T-helper 2 cell (primary cell): ENCODE measurements at places on chromosomes 3 and 15.
A peak's percentile ranks its signal among the peaks of the same experiment; 100 is the strongest.

GRCh38 chr3:187167777-187168176 lies 28.5 kb upstream of the RPL39L start:
- DNase-seq: no peak

DNA sequence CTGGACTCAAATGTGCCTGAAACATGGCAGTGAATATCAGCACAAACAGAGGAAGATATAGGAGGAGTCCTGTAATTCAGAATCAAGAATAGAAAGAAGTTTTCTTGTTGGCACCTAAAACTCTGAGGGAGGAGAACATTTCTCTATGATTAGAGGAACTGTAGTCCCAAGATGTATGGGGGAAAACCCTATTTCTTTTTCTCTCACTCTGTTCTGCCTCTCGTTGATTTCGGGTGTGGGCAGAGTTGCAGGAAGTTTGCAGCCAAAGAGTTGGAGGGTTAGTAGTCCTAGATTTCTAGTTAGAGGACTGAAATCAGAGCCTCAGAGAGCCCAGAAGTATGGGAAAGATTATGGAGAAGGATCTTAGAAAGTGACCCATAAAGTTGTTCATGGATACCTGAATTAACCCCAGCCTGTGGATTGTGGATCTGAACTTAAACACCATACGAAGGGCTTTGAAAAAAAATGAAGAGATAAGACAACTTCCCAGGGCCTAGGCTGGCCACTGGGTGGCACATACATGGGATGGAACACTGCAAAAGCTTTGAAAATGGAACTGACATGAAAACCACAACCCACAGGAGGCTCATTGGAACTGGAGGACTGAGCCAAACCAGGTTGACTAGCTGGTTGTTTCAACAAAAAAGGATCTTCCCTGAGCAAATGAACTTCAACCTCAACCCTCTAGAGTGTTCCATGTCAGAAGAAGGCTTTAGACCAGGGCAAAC lies 34.6 kb downstream of the FMN1 start:
- no peak for DNase-seq

DNA sequence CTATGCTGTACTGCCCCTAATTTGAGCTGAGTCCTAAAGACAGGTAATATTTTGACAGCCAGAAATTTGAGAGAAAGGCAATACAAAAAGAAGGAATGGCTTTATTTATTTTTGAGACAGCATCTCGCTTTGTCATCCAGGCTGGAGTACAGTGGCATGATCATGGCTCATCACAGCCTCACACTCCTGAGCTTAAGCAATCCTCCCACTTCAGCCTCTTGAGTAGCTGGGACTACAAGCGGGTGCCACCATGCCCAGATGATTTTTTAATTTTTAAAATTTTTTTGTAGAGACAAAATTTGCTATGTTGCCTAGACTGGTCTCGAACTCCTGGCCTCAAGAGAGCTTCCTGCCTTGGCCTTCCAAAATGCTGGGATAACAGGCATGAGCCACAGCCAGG lies 77.4 kb upstream of the SLC4A7 start:
- DNase-seq: no peak

DNA sequence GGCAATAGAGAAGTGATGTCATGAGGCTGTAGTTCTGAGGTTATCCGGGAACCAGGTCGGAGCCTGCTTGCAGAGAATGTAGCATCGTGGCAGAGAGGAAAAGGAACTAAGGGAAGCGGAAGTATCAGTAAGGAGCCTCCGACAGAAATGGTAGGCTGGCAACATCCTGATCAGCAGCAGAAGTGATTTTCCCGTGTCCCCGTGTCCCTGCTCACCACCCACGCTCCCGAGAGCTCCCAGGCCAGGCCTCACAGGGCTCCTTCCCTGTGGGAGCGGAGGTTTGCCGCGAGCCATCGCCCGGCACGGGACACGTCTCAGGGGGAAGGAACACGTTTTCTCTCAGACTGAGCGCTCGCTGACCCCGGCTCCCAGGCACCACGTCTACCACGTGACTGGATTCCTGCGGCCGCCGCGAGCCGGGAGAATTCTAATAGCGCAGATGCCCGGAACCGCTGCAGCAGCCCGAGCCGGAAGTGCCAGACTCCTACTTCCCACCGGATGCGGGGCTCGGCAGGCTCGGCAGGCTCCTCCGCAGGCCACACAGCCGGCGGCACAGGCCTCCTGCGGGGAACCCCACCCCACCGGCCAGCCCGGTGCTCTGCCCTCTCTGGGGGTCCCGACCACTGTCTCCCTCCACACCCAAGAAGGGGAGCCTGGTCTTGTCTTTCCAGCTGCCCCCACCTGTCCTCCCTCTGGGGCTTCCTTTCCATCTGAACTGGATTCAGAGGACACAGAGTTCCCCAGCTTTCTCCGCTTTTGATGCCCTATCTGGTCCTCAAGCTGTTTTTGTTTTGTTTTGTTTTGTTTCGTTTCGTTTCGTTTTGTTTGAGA lies 99.3 kb downstream of the BDH1 start:
- DNase-seq: peak; percentile 65

DNA sequence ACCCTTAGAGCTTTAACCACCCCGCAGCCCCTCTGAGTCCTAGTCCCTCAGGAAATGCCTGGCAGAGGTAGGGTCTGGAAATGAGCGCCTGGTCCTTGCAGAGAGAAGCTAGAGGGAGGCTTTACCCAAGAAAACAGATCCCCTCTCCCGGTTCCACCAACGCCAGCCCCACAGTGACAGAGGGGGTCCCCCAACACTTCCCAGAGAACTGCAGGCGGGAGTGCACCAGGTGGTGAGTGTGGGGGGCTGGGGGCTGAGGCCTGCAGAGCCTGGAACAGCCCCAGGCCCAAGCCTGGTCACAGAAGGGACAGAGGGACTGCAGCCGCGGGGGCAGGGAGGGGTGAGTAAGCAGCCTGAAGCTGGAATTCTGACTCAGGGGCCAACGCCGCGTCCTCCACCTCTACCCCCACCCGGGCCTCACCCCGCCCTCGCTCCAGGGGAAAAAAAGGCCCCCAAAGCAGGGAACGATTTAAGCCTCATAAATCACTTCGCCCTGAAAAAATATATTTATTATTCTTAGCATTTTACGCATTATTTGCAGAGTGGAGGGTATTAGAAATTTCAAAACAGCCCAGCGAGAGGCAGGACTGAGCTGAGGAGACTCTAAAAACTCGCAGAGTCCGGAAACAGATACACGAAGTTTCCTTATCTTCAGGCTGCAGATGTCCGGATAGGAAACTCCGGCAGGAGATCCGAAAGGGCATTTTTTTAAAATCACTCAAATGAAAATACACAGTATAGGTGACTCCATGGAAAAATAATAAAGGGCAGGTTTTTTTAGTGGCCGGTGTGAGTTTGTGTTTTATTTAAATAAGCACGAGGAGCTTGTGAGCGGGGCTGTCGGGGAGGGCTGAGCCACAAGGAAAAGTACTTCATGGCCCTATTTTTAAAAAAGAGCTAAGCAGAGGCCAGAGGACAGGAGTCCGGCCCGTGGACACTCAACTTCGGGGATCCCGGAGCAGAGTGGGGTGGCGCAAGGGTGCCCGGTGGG lies 10.0 kb downstream of the GATA2 start:
- no peak for DNase-seq

DNA sequence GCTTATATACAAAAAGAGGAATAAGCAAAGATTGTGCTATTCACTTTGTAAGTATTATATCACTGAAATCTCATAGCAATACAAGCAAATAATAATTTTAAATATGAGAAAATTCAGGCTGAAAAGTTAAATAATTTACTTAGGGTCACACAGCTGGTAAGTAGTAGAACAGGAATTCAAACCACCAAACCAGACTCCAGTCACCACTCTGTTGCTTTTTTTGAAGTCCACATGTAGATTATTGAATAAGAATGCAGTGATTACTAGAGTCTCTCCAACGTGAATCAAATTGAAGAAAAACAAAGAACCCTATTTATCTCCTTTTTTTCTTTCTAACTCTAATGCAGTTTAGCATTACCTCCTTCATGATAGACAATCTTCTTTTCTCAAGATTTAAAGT lies 15.9 kb downstream of the SPICE1 start:
- no peak for DNase-seq

GRCh38 chr3:44323341-44323955 lies 15.1 kb upstream of the TCAIM start:
- peak; percentile 29 for DNase-seq

DNA sequence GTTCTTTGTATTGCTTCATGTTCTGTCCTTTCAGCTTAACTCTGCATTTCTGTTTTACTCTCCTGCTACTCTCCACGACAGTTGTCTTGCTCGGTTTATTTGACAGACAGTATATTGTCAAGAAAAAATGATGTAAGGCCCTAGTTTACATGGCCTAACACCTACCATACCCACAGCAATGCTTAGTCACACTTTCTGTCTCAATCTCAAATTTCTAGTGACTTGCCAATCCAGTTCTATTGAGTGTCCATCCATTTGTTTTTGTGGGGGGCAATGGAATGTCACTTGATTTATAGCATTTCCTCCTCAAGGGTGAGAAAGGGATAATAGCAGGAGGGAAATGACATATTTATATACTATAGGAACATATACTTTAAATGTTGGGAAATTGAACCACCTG lies 676.2 kb downstream of the NAALADL2 start:
- DNase-seq: no peak

DNA sequence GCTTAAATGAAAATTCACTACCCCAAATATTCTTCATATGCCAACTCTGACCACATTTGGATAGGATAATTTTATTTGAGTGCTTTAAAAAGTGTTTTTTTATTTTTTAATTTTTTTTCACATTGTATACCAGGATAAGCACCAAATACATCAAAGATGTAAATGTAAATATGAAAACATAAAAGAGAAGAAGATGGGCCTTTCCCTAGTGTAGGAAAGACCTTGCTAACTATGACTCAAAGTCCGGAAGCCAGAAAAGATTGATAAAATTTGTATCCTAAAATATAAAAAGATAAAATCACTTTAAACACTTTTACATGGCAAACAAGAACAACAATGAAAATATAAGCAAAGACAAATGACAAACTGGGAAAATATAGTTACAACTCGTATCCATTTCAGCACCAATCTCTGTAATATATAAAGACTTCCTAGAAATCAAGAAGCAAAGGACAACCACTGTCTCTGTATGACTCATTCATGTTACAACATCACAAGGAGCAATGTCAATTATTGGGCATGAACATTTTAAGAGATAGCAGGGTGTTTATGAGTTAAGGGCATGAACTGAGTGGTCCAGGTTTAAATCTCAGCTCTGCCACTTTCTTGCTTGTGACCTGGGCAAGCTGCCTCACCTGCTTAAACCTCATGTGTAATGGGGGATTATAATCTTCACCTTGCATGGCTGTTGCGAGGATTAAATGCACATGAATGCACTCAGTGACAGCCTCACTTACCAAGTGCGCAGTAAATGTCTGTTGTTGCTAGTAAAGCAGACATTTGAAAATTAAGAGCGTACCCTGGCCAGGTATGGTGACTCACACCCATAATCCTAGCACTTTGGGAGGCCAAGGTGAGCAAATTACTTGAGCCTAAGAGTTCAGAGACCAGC lies 25.3 kb upstream of the ARHGEF3 start:
- no peak for DNase-seq

GRCh38 chr15:78424673-78425072 lies 13.3 kb upstream of the IREB2 start:
- DNase-seq: no peak

DNA sequence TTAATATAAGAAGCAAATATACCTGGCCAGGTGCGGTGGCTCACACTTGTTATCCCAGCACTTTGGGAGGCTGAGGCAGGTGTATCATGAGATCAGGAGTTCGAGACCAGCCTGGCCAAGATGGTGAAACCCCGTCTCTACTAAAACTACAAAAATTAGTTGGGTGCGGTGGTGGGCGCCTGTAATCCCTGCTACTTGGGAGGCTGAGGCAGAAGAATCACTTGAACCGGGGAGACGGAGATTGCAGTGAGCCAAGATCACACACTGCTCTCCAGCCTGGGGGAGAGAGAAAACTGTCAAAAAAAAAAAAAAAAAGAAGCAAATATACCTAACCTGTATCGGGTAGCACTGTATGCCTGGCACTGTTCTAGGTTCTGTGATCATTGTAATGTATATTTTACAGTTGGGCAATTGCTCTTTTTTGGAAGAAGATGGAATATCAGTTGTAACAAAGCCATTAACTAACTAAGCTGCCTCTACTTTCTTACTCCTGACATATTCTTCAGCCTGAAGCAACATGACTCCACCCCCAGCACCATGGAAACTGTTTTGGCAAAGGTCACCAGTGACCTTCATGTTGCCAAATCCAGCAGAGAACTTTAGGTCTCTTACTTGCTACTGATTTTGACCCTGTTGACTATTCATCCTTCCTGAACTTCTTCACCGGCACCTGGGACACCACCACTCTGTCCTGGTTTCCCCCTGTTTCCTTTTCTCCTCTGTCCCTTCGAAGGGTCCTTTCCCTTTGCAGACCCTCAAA lies 203.8 kb downstream of the RPLP1 start:
- DNase-seq: no peak

GRCh38 chr3:149395107-149396089 lies 17.9 kb upstream of the TM4SF1 start:
- no peak for DNase-seq

GRCh38 chr15:38084289-38084688 lies 149.8 kb downstream of the TMCO5A start:
- DNase-seq: no peak

DNA sequence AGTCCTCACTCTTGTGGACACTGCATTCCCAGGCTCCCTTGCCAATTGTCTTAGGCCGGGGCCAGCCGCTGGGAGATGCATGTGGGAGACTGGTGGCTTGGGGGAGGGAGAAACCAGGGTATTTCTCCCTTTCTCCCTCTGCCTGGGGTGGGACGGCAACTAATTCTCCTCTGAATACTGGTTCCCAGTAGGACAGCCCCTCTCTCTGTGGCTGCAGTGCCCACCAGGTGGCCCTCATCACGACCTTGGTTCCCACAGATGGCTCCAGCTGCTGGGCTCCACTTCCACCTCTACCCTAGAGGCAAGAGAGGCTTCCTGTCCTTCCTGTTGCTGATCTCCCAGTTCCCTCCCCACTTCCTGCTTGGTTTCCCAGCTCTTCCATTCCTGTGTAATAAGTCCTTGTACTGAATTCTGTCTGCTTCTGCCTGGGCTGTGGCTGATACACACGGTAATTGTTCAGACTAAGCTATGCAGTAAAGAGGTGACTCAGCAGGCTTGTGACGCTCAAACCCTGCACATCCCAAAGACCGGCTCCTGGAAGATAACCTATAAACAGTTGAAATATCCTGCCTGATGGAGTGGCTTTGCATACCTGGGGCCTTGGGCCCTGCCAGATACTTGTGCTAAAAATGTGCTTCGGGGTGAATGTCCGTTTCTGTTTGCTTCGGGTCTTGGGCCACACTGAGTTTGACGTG lies 20.4 kb upstream of the COPG1 start:
- DNase-seq: no peak
